Endothelial cell (in vitro differentiated cells): ENCODE measurements at places on chromosomes 4 and X. TPM values are rescaled to one million over a fixed set of nuclear protein-coding genes. Genes with fewer than 3 reads are reported as not detected.

GRCh38 chrX:105006996-105007395 lies 213.5 kb downstream of the TEX13A start:
- no peak for DNase-seq

GRCh38 chrX:131728295-131729145 lies 184.6 kb downstream of the OR13H1 start:
- DNase-seq: no peak

DNA sequence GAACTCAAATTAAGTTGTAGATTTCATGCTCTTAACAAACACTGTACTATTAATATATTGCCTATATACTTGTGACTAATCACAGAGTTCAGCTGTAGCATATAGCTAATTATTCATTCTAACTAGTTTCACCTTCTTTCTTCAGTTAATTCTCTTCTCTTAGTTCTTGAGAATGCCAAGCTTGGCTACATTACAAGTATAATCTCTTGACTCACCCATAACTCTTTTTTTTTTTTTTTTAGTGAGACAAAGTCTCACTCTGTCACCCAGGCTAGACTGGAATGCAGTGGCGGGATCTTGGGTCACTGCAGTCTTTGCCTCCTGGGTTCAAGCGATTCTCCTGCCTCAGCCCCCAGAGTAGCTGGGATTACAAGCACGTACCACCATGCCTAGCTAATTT lies 5.4 kb downstream of the KLHL5 start:
- no peak for DNase-seq

- no peak for DNase-seq
These were observed 87.8 kb downstream of the GPRASP3 start for GRCh38 chrX:102808336-102808735.

DNA sequence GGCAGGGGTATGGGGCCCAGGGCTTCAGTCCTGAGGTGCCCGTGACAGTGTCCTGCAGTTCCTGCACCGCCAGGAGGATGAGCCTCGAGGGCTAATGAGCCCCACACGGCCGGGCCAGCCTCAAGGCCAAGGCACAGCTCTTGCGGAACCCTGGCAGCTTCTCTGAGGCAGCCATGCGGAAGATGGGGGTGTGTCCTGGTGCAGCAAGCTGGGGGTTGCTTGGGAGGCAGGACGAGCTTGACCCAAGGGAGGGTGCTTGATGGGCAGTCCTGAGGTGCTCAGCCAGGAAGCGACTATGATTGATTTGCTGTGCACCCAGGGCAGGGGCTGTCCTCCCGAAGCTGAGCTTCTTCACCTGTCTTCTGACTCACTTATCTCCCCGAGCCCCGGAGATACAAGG lies 9.1 kb upstream of the FGFR3 start:
- DNase-seq: no peak

The DAPP1 gene
- total RNA-seq: not detected

GRCh38 chrX:49762175-49762720 lies 66.5 kb upstream of the PAGE1 start:
- no peak for DNase-seq

DNA sequence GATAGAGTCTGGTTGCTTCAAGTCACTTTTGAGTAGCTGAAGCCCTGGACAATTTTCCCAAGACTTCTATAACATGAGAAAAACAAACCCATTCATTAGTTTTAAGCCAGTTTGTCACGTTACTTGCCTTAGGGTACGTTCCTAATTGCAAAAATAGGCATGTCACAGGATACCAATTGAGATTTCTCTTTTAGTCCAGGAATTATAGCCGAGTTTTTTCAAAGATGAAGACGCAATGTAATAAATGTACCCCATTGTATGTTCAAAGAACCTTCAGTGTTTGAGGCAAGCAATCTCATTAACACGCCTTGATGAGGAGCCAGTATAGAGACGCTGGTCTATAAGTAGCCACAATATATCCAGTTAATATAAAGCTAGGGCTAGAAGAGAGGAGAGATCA lies 534.2 kb downstream of the INPP4B start:
- DNase-seq: no peak

- DNase-seq: no peak
These were observed 296.3 kb upstream of the KLF3 start for GRCh38 chr4:38367642-38368174.

The HTR2C gene
- total RNA-seq: 0.10 TPM

DNA sequence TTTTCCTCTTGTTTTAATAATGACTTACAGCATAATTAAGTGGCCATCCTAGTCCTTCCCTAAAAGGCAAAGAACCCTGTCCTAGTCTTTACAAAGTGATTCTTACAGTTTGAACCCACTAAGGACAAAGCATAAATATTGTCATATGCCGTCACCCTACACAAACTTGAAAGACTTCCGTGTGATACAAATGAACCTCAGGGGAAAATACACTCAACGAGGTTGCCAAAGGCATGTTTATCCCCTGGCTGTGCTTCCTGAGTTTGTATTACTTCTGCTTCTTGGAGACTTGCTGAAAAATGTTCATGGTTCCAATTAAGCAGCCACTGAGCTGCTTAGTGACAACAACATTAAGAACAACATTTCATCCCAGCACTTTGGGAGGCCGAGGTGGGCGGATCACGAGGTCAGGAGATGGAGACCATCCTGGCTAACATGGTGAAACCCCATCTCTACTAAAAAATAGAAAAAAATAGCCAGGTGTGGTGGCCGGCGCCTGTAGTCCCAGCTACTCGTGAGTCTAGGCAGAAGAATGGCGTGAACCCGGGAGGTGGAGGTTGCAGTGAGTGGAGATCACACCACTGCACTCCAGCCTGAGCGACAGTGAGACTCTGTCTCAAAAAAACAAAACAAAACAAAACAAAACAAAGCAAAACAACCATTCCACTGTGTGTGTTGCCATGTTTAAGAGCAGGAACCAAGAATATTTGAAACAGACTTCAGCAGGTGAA lies 16.2 kb downstream of the RASSF6 start:
- no peak for DNase-seq

DNA sequence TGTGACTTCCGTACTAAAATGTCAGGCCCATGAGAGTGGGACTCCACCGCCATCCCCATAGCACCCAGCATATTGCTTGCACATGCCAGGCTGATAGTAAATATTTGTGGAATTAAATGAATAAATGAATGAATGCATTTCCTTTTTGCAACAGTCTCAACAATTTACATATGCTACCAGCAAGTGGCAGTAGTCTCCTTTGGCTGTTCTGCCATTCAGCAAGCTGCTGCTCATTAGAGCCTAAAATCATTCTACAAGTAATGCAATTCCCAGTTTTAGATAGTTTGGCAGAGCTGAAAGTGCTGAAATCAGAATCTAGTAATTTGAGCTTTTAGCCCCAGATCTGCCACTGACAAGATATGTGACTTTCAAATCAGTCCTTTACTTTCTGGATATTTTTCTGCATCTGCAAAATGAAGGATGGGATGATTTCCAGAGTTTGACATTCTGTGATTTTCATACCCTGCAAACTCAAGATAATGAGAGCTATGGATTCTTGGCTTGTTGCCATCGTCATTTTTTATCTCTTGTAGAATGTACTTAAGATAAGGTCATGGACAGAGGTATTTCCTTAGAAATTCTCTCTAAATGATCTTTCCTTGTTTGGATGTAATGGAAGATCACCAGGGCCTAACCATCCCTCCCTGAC lies 35.7 kb upstream of the INTS6L start:
- peak; percentile 4 for DNase-seq

The BMPR1B gene
- total RNA-seq: 5.4 TPM

DNA sequence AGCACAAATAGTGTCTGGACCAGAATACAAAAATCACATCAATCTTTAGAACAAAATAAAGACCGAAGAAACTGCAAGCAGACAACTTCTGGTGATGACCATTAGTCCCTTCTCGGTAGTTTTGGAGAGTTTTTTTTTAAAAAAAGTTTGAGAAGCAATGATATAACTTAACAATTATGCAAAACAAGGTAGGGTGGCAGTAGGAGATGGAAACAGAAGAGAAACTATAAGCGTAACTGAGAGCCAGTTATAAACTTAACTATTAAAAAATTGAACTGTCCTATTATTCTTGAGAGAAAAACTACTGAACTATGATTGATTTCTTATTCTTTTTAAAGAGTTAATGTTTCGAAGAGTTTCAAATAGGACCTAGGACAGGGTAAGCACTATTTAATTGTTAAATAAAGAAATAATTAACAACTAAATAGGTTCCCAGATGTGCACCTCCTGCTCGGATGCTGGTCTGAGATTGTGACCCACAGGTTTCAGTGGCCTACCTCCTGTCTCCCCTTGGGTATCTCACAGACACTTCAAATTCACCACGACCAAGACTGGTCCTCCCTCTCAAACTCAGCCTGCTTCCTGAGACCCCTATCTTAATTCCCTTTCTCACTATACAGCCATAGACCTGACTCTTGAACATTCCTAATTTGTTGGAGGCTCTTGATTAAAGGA lies 81.3 kb downstream of the LEF1 start:
- DNase-seq: no peak

The NIPAL1 gene
- 2.0 TPM for total RNA-seq

The KIT gene
- total RNA-seq: 49.1 TPM

- no peak for DNase-seq
These were observed 552 bp upstream of the NAA10 start for GRCh38 chrX:153935326-153935851.

GRCh38 chr4:15182600-15183220 lies 180.4 kb downstream of the CPEB2 start:
- no peak for DNase-seq

DNA sequence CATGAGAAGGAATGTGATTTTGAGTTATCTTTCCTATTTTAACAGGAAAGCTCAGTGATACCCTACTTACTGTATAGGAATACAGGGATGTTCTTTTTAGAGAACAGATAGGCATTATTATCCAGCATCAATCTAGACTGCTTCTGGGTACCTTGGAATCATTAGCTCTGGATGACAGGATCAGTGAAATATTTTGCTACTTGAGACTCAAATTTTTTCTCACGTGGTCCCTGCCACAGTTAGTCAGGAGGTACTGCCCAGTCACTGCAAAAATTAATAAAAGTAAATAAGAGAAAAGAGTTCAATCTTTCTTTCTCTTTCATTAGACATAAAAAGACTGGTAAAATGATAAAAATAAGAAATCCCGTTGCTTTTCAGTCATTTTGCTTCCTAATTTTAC lies 5.5 kb downstream of the ZNF827 start:
- no peak for DNase-seq

DNA sequence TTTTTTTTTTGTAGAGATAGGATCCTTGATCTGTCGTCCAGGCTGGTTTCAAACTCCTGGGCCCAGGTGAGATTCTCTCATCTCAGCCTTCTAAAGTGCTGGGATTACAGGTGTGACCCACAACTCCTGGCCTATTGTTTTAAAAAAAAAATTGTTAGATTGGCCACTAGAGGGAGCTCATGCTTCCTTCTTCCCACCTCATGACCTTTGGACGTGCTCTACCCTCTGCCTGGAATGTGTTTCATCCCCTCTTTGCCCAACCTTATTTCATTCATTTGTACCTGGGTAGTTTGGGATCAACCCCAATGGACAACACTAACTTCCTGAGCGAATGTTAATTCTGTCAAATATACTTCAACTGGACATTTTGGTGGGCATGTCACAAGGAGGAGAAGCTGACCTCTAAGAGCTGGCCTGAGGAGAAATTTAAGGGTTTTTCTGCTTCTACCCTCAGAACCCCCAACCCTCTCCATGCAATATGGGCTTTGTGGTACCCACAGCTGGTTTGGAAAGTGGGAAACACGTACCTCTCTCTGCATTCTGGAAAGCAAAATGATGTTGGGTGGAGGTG lies 6.4 kb downstream of the PPEF2 start:
- DNase-seq: no peak

DNA sequence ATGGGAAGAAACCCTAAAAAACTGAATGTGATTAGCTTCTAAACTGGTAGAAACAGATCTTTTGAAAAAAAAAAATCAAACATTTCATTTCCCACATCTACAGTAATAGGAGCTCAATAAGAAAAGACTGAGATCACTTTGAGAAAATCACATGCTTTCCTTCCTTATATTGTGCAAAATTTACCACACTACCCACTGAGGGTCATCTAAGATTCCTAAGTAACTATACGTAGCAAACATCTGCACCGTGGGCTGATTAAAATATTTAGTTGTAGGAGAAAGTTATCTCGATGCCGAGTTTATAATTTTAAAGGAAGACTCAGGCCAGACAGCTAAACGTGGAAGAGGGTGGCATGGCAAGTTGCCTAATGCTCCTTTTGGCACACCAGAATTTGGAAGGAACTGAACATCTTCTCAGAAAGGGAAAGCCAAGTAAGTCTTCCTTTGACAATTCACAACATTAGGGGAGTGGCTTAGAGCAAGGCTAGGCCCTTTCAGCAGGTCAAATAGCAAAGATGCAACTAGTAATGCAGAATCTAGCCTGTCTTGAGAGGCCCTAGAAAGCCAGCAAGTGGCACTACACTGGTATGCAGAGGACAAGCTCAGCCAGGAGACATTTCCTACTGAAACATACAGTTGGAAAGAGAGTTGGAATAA lies 128.0 kb downstream of the TMA16 start:
- no peak for DNase-seq

- DNase-seq: no peak
These were observed 156.1 kb upstream of the EOLA2 start for GRCh38 chrX:150094375-150094774.

DNA sequence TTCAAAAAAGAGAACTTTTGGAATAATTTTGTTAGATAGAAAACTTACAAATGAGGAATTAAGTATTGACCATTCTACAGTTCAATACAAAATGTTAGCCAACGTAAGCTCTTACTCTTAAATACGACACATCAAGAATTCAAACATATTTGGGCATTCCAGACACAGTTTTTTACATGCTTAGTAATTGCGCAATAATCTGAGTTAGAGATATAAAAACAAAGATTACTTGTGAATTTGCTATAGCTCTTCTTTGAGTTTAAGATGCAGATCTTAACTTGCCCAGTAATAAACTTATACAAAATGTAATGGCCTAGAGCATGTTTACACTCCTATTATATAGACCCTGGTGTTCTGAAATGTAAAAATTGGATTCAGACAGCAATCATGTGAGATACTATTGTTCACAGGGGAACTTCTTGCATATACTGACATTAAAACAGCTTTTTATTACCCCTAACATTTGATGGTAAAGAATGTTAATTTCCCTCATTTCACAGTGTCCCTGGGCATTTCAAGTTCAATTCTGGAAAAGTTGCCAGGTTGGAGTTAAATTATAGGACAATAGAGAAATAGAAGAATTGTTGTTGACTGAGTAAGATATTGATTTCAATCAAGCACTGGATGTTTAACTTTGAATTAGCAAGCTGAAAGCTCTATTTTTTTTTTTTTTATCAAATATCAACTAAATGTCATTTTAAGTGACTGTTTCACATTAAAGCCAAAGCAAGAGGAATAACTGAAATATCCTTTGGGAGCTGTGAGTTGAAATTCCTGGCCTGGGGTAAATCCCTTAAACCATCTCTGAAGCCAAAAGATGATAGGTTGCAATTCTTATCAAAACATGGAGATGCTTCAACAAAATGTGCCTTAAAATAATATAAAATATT lies 910 bp downstream of the HPGDS start:
- no peak for DNase-seq

DNA sequence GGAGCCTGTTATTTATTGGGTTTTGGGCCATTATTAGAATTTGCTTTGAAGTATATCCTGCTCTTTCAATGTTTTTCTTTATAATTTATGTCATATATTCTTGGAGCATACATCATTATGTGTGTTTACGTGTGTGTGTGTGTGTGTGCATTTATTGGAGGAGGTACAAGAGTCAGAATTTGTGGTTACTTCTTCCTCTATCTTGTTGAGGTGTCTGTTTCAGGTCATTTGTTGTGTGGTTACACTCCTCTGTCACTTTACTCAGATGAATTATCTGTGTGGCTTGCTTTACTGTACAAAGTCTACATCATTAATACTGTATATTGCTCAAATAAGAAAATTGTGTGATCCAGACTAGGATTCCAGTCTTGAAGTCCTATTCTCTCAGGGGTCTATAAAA lies 1957.4 kb upstream of the TENM3 start:
- no peak for DNase-seq
